Stimulated activated CD8-positive, alpha-beta memory T cell treated with anti-CD3 and anti-CD28 coated beads, Interleukin-2, amount 100 ng/mL, for 1 hour (primary cell): ENCODE measurements at places on chromosomes 5 and 9.

DNA sequence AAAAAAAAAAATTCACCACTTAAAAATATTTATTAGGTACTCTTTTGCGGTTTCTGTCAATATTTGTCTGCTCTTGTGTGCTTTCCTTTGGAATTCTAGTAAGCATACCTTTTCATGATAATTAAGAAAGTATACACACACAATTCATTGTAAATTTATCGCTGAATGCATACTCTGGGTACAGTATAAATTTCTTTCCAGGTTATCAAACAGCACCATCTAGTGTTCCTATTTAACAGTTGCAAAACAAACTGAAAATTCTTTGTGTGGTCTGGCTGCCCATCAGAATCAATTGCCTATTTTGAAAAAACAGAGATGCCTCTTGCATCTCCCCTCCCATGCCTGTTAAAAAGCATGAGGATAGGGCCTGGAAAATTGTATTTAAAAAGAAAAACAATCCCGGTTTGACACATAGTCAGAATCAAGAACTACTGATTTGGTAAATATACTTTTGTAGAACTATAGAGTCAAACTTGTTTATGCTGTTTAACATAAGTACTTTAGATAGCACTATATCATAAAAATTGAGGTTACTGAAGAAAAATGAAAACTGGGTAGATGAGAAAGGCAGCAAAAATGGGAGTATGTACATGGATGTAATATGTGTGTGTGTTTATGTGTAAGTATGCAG is 16.2 kb downstream of the PGGT1B start:
- DNase-seq, result no peak

- DNase-seq, result no peak
These were observed 901 bp downstream of the ACTL7B start for GRCh38 chr9:108854641-108855528.

GRCh38 chr9:116724123-116724522 is 37.0 kb downstream of the TRIM32 start:
- no peak for DNase-seq

GRCh38 chr9:93658184-93658925 is 82.0 kb downstream of the PHF2 start:
- DNase-seq, result no peak

DNA sequence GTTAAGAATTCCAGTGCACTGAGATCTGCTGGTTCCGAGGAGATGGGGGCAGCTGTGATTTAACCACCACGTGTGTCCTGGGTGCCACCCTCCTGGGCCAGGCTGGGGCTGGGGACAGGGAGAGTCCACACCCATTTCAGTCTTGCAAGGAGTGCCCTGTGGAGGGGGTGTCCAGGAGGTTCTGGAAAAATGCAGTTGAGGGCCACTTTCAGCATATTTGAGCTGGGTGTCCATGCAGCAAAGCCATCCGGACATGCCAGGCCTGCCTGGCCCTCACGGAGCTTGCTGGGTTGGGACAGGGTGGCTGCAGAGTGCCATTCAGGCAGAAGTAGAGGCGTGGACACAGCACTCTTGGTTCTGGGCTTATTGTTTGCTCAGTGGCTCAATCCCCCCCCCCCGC is 68.1 kb downstream of the NEK6 start:
- no peak for DNase-seq

- no peak for DNase-seq
These were observed 8.4 kb downstream of the SPEF2 start for GRCh38 chr5:35626108-35626507.

- no peak for DNase-seq
These were observed 274.1 kb downstream of the ARHGAP26 start for GRCh38 chr5:143044265-143044664.

- DNase-seq, result no peak
These were observed 29.0 kb downstream of the KLHL3 start for GRCh38 chr5:137706841-137707240.

DNA sequence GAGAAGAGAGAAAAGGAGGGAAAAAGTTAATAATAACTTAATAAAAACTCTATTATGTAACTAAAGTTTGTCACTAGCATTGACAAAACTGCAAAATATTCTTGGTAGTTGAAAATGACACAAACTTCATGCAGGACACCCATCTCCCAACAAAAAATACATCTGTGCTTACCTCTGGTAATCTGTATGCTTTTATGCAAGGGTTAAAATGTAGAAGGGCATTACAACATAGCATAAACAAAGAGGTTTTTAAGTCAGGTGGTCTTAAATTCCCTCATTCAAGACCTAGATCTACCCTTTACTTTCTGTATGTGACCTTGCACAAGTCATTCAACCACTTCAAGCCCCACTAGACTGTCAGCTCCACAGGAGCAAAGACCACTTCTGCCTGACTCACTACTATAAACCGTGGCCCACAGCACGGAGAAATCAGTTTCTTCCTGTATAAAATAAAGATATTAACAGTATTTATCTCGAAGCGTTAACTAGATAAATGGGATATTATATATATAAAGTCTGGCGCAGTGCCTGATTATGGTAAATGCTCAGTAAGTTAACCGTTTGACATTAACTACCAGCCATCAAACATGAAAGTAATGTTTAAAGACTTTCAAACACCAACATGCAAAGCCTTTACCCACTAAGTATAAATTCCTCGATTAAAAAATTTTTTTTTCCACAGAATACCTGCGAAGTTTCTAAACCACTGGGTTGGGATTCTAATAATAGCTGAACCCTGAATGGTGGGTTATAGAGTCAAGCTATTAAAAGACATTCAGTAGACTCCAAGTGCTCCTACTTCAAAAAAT is 2.0 kb downstream of the FBXL17 start:
- no peak for DNase-seq

DNA sequence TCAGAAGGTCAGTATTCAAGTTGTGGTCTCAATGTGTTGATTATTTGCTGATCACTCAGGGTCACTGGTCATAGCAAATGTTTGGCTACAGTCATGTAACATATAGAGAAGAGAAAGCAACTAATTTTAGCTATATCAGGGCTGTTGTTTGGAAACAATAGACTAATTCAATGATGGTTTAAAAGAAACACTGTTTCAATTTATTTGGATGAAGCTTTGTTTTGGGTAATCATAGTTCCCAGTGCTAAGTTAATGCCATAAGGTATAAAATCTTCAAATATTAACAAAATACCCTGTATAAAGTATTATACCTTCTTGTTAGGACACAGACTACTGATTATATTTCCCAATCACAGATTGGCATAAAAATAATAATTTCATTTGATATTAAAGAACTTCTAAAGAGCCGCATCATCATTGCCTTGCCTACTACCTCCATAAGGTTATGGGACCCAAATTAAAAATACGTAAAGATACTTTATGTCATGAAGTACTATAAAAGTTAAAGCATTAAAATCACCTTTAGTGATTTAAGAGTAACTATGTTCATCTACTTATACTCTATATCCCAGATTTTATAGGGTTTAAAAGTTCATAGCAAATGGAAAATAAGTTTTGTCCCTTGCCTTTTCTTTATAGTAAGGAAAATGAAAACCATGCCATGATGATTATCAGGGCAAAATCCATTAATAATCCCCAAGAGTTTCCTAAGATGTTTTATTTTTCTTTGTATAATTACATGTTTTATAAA is 6.0 kb downstream of the NR3C1 start:
- DNase-seq, result no peak

- no peak for DNase-seq
These were observed 84.4 kb upstream of the STC2 start for GRCh38 chr5:173412566-173412965.

DNA sequence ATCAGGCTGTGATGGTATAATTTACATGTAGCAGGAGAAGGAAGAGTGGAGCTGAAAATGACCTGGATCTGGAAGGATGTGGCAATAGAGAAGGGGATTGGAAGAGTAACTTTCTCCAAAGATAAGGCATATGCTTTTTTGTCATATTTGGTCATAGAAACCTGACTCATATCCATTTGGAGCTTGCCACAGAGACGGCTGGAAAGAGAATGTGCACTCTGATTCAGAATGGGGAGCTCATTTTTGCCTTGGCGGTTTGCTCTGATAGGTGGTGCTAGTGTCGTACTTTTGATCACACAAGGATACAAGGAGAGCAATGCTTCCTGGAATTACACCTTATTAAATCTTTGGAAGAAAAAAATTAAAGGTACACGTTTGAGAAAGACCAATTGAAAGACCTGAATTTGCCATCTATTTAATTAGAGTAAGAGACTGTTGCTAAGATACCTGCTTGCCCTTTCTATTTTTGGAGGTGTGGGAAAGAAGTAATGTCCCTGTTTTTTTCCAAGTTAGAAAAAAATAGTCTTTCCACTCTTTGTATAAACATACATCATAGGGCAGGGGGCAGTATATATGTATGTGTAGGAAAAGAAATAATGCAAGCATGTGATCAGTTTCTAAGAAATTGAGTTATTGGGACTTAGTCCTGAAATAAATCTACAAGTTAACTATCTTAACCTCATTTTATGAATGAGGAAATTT is 5.4 kb downstream of the LSM11 start:
- no peak for DNase-seq

DNA sequence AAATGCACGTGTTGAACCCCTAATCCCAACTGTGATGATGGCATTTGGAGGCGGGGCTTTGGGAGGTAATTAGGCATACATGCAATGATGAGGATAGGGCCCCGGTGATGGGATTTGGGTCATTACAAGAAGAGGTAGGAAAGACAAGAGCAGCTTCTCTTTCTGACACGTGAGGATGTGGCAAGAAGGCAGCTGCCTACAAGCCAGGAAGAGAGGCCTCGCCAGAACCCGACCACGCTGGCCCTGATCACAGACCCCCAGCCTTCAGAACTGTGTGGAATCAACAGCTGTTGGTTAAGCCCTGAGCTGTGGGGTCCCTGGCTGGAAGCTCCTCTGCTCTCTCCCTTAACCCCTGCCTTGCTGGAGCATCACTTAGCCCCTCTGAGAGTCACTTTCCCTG is 57.5 kb downstream of the COL23A1 start:
- no peak for DNase-seq

- no peak for DNase-seq
These were observed 27.2 kb downstream of the IZUMO3 start for GRCh38 chr9:24518545-24518944.

GRCh38 chr5:37754976-37755375 is 84.9 kb downstream of the GDNF start:
- no peak for DNase-seq

- no peak for DNase-seq
These were observed 1.0 kb downstream of the CEMIP2 start for GRCh38 chr9:71767163-71767775.

DNA sequence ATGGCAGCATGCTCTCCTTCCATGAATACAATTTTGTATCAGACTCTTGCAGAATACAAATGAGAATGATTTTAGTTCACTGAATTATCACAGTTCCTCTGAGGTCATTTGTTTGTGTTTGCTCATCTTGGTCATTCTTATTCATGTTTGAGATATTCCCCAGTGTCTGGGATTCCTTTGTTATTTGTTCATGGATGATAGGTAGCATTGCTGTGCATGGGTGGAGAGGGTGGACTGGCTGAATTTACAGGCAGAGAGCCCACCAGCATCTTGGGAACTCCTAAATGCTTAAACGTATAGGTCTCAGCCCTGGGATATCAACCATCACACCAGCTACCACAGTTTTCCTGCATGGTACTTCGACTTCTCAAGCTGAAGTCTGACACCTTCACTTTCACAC is 459.8 kb downstream of the CCDC171 start:
- DNase-seq, result no peak

DNA sequence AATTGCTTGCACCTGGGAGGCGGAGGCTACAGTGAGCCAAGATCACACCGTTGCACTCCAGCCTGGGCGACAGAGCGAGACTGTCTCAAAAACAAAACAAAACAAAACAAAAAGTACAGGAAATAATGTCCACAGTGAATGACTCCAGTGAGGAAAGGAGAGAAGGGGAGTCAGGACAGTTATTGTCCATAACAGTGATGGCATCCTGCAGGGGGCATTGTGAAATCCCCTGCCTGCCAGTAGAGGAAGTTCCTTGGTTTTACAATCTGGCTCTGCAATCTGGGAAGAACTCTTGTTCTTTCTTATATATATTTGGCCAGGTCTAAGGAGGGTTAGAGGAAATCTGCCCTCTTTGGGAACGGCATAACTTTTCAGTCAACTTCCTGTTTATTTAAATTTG is 8.2 kb downstream of the SH3GL2 start:
- DNase-seq, result no peak

DNA sequence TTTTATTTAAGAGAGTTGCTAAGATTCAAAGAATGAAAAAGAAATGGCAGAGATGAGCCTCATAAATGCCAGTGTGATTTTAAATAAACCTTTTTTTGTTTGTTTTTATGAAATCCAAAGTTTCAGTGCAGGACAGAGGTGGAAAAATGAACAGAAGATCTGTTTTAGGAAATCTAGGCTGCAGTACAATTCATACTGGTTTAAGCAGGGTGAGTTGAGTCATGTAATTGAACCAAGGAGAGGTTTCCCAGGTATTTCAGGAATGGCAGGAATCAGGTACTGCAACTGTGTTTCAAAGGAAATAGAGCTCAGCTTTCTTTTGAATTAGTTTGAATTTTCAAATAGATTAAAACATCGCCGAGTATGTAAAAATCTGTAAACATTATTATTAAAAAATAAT is 3.0 kb upstream of the ANKRD31 start:
- DNase-seq, result no peak

GRCh38 chr5:36635721-36636390 is 29.4 kb downstream of the SLC1A3 start:
- no peak for DNase-seq

DNA sequence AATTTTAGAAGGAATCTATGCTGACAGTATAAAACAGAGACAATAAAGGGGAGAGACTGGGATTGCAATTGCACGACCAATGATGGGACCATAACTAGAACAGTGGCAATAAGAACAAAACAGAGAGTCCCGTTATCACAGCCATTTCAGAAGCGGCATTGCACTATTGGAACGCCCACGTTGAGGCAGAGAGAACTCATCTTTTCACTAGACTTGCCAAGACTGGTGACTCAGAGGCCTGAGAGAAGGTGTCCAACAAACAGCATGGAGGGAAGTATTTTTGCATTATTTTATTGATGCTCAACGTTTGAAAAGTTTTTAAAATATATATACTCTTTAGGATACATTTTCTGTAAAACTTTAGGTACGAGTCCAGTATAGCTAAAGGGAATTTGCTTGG is 737.7 kb downstream of the TLE1 start:
- no peak for DNase-seq

DNA sequence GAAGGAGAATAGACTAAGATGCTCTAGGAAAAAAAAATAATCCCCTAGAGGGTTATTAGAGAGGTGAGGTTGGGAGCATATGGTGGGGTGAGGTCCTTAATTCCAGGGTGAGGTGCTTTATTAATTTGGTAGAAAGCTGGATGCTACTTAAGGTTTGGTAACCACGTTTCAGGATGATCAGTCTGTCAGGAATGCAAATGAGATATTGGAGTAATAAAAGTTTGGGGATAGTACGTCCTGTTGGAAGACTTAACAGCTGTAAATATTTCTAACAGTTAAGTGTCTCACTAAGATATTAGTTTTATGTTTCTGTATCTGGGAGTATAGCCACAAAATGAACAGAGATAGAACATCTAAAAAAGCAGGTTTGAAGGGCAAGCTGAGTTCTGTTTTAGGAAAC is 578.9 kb downstream of the CETN3 start:
- DNase-seq, result no peak

DNA sequence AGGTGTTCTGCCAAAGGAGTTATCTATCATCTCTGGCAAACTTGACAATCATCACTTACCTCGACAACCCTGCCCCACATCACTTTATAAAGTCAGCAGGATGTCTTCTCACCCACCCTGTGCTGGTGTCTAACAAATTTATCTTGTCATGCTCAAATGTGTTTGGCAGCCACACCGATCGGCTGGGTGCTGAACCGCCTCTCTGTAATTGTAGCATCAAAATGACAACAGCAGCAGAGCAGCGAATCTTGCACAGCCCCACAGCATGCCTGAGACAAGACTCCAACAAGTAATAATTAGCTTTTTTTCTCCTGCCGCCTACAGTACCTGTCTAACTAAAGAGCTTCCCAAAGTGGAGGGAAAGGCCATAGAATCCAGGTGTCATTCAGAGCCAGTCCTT is 176.2 kb downstream of the NR3C1 start:
- DNase-seq, result no peak
